ENCODE measurements at places on chromosomes 2 and 18. TPM values are rescaled to one million over a fixed set of nuclear protein-coding genes. Genes with fewer than 3 reads are reported as not detected.

- H3K4me1 ChIP-seq = peaks cover 78% of the 10 kb centered on the region
- no peak overlapping the region for H3K27ac ChIP-seq
- no peak overlapping the region for H3K4me3 ChIP-seq
- no peaks in the 10 kb centered on the region for H3K36me3 ChIP-seq
These were observed 120.4 kb upstream of the KLF7 start for GRCh38 chr2:207286106-207286505.

DNA sequence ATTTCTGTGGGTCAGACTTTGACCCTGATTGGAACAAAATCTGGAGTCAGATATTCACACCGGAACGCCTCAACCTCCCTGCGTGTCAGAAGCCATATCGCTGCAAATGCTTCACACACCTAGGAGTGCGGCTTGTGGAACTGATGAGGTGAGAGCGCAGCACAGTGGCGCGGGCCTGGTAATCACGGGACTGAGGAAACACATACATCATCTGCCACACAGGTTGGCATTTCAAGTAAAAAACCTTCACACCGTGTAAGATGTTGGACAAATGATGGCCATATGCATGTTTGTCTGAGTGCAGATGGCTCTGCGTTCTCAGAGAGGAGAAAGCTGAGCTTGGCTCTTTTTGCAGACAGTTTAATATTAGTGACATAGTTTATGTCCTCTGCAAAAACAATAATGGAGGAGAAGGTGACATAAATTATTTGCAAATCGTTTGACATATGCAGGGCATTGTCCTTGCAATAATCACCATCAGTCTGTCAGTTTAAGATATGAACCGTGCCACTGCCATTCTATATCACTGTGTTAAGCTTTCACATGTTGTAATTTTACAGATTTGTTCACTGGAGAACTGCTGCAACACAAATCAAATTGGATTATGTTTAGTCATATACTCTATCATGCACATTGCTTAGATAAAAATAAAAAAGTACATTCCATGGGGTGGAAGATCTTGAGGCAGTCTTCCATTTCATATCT is 101.4 kb downstream of the MTX2 start:
- no peak overlapping the region for H3K4me3 ChIP-seq
- no peak for DNase-seq
- no peaks in the 10 kb centered on the region for H3K4me1 ChIP-seq

DNA sequence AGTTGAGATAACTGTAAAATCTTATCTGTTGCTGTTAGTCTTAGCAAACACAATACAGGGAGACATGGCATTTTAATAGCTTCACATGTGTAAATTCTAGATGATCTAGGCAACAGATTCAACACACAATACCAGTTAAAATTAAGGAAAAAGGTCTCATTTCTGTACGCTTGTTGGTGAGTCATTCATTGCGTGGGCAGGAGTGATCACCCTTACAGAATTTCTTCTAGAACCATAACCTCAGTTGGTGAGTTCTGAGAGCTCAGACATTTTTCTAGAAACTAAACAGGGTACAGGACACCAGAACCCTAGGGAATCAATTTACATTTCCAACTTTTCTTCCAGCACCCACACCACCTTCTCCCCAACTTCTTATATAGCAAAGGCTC is 81.9 kb downstream of the SLC8A1 start:
- DNase-seq = no peak
- no peaks in the 10 kb centered on the region for H3K4me1 ChIP-seq
- no peaks in the 10 kb centered on the region for H3K36me3 ChIP-seq
- no peaks in the 10 kb centered on the region for H3K27me3 ChIP-seq
- no peak overlapping the region for H3K27ac ChIP-seq

The ACTG2 gene
- not detected for total RNA-seq

GRCh38 chr18:5198311-5198710 is 1.3 kb upstream of the AKAIN1 start:
- peaks cover 10% of the 10 kb centered on the region for H3K4me1 ChIP-seq
- H3K27me3 ChIP-seq = peaks cover 58% of the 10 kb centered on the region

The CFAP65 gene
- not detected for total RNA-seq

DNA sequence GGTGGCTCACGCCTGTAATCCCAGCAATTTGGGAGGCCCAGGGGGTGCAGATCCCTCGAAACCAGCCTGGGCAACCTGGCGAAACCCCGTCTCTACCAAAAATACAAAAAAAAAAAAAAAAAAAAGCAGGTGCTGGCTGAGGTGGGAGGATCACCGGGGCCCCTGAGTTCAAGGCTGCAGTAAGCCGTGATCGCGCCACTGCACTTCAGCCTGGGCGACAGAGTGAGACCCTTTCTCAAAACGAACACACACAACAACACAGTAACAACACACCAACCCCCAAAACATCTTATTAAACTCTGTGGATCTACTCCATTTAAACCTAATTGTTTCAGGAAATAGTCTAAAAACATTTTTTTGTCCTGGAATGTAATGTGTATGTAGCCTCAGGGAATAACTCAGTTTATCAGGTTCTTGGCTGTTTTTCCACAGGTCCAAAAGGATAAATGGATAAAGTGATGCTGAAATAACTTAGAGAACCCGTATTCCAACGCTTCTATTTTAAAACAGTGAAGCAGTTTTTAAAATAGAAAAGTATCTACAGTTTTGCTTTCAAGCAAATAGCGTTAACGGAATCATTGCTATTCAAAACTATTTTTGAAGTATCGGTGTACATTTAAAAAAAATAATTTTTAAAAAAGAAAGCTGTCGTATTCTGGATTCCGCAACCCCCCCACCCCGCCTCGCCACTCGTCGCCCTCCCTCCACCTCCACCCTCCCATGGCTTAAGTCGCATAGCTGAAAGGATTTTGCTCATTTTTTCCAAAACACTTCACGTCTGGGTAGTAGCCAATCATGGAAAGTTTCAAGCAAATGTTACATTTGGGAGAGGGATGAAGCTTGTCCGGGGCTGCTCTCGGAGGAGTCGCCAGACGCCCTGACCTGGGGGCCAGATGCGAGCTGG is 895 bp upstream of the GLS start:
- peaks cover 31% of the 10 kb centered on the region for H3K36me3 ChIP-seq
- H3K4me1 ChIP-seq = peaks cover 30% of the 10 kb centered on the region
- peak overlapping the region; percentile 98 for H3K27ac ChIP-seq
- DNase-seq = peak; percentile 62
- H3K4me3 ChIP-seq = peak overlapping the region; percentile 98

The OBSL1 gene
- 0.94 TPM for total RNA-seq

DNA sequence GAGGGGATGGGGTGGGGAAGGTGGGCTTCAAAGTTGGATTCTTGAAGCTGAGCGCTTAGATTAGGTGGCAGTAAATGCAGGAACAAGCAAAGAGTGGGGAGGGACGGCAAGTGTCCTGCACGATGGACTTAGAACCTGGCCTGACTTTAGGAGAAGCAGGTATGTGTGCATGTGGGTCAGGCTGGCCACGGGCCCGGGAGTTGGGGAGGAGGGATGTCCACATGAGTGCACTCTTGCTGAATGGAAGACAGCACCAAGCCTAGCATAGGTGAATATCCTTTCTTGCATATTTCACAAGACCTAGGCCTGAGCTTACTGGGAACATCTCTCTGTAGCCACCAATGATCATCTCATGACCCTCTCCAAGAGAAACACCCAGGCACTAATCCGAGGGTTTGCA is 96.1 kb downstream of the DDX1 start:
- H3K36me3 ChIP-seq = no peaks in the 10 kb centered on the region
- DNase-seq = no peak
- no peaks in the 10 kb centered on the region for H3K4me1 ChIP-seq
- no peaks in the 10 kb centered on the region for H3K27me3 ChIP-seq

GRCh38 chr18:60022671-60023276 is 123.0 kb downstream of the PMAIP1 start:
- H3K4me3 ChIP-seq = no peak overlapping the region
- H3K36me3 ChIP-seq = no peaks in the 10 kb centered on the region
- H3K27me3 ChIP-seq = peaks cover 4% of the 10 kb centered on the region
- H3K27ac ChIP-seq = no peak overlapping the region
- DNase-seq = no peak

DNA sequence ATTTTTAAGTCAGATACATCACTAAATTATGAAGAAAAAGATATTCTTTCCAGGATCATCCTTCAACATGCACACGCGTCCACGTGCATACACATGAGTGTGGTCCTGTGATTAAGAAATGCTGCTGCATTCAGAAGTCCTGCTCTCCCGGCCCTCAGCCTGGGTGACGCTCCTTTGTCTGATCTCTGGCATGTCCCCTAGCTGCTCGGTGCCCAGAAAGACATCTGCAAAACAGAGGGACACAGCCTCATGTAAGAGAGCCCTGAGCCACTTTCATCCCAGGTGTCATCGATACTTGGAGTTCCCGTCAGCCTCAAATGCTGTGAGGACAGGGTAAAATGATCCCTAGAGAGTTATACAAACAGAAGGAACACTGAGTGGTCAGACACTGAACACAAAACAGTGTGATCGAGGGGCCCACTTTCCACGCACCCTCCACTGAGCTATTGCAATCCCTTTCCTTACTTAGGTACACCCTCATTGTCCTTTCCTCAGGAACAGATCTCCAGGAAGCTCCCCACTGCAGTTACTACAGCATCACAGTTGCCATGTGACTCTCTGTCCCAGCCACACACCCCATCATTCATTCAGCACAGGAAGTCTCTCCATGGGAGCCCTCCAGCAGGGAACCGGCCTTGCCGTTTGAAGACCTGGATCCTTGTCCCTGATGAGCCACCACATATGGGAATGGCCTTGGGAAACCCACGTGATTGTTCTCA is 32.1 kb downstream of the CRACDL start:
- no peaks in the 10 kb centered on the region for H3K36me3 ChIP-seq
- peaks cover 11% of the 10 kb centered on the region for H3K27me3 ChIP-seq
- no peak overlapping the region for H3K4me3 ChIP-seq
- DNase-seq = no peak
- no peak overlapping the region for H3K27ac ChIP-seq

DNA sequence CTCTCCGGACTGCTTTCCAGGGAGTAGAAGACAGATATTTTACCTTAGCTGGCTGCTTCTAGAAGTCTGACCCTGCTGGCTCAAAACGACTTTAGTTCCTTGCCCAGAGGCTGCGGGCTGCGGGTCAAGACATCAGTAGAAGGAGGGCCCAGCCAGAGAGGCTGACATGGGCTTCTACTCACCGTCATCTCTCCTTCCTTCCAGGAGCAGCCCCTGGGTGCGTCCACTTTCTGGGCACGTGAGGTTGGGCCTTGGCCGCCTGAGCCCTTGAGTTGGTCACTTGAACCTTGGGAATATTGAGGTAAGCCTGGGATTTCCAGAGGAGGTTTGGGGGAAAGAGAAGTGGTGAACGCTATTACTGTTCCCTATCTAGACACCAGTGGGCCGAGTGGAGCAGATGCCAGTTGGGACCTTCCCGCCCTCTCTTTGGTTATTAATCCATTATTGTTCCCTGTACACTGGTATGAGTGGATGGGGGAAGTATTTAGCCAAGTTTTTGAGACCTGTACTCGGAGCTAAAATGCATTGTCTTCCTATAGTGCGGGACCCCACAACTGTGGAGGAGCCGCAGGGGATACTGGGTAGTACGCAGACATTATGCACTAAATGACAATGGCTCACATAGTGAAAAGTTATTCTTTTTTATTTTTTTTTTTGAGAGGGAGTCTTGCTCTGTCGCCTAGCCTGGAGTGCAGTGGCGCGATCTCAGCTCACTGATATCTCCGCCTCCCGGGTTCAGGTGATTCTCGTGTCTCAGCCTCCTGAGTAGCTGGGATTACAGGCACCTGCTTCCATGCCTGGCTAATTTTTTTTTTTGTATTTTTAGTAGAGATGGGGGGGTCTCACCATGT is 26.3 kb upstream of the CASP8 start:
- H3K27me3 ChIP-seq = no peaks in the 10 kb centered on the region
- peaks cover 47% of the 10 kb centered on the region for H3K4me1 ChIP-seq
- peak overlapping the region; percentile 98 for H3K4me3 ChIP-seq
- peak; percentile 47 for DNase-seq
- peak overlapping the region; percentile 98 for H3K27ac ChIP-seq

The SEPTIN10 gene
- 8.4 TPM for total RNA-seq

GRCh38 chr2:40164736-40165508 is 287.0 kb downstream of the SLC8A1 start:
- no peaks in the 10 kb centered on the region for H3K4me1 ChIP-seq
- H3K36me3 ChIP-seq = no peaks in the 10 kb centered on the region
- no peak overlapping the region for H3K27ac ChIP-seq
- H3K27me3 ChIP-seq = no peaks in the 10 kb centered on the region
- DNase-seq = no peak
- H3K4me3 ChIP-seq = no peak overlapping the region

DNA sequence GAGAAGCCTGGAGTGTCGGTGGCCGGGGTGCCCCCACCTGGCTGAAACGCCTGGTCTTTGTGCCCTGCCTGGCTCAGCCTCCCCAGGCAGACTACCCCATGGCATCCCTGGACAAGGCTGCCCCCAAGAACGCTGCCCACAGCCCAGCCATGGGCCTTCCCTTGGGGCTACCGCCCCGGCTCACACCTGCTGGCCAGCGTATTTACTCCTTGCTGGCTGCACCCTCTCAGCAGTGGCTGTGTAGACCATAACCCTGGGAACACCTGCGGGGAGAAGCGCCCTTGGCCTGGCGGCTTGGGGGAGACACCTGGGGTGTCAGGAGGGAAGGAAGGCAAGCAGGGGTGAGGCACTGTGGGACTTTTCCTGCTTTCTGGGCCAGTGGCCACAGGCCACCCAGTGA is 17.3 kb downstream of the CAPN10 start:
- peaks cover 2% of the 10 kb centered on the region for H3K36me3 ChIP-seq
- no peak for DNase-seq
- peaks cover under 1% of the 10 kb centered on the region for H3K4me1 ChIP-seq
- no peaks in the 10 kb centered on the region for H3K27me3 ChIP-seq
- no peak overlapping the region for H3K27ac ChIP-seq

DNA sequence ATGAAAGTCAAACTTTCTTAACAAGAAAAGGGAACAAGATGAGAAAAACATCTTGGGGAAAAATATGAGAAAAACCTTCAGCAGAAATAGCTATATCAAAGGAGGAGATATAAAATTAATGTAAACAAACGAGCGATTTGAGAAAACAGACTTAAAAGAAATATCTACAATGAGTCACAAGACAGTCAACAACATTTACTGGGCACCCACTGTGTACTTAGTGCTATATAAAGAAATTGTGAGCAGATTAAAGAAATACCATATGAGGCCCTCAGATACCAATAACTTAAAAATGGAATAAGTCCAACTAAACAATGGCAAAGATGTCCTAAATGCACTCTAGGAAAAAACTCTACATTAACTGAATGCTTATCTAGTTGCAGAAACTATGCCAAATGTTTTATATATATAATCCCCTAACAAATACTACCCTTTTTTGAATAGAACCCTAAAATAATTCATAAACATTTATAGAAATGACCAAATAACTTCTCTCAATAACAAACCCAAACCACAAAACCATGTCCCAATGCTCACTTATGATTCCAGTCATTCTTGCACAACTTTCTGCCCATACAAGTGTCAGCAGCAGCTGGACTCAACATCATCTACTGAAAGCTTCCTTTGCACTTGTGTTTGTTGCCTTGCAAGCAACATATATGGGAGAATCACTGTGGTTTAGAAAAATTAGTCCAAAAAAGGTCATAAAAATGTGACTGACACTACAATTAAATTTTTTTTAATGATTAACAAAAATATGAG is 83.5 kb downstream of the COBLL1 start:
- no peak overlapping the region for H3K4me3 ChIP-seq
- H3K36me3 ChIP-seq = no peaks in the 10 kb centered on the region
- H3K27me3 ChIP-seq = no peaks in the 10 kb centered on the region
- no peak for DNase-seq
- H3K27ac ChIP-seq = no peak overlapping the region

GRCh38 chr18:2331491-2331890 is 239.8 kb downstream of the METTL4 start:
- peaks cover 9% of the 10 kb centered on the region for H3K27me3 ChIP-seq
- no peaks in the 10 kb centered on the region for H3K36me3 ChIP-seq
- no peak overlapping the region for H3K4me3 ChIP-seq

GRCh38 chr18:61414086-61414485 is 80.9 kb downstream of the CDH20 start:
- no peaks in the 10 kb centered on the region for H3K4me1 ChIP-seq
- H3K27me3 ChIP-seq = no peaks in the 10 kb centered on the region
- no peak overlapping the region for H3K27ac ChIP-seq
- H3K36me3 ChIP-seq = no peaks in the 10 kb centered on the region
- no peak overlapping the region for H3K4me3 ChIP-seq

The CIDEA gene
- total RNA-seq = not detected

All from activated CD4-positive, alpha-beta memory T cell treated with anti-CD3 and anti-CD28 coated beads for 36 hours (primary cell).